Transverse colon (tissue), 4 donors: ENCODE measurements at places on chromosomes 6 and 20. TPM values are rescaled to one million over a fixed set of nuclear protein-coding genes. Genes with fewer than 3 reads are reported as not detected.

GRCh38 chr6:65161661-65162060, 545.4 kb downstream of the EYS start:
- H3K27ac ChIP-seq, result no peak overlapping the region
- no peaks in the 10 kb centered on the region for H3K27me3 ChIP-seq
- DNase-seq, result no peak
- no peaks in the 10 kb centered on the region for H3K4me1 ChIP-seq
- H3K4me3 ChIP-seq, result no peak overlapping the region

- DNase-seq, result no peak
- H3K4me3 ChIP-seq, result no peak overlapping the region
- H3K27ac ChIP-seq, result no peak overlapping the region
- no peaks in the 10 kb centered on the region for H3K4me1 ChIP-seq
- H3K36me3 ChIP-seq, result no peaks in the 10 kb centered on the region
- H3K27me3 ChIP-seq, result no peaks in the 10 kb centered on the region
Measured at GRCh38 chr6:92681401-92681800, 738.0 kb downstream of the EPHA7 start.

DNA sequence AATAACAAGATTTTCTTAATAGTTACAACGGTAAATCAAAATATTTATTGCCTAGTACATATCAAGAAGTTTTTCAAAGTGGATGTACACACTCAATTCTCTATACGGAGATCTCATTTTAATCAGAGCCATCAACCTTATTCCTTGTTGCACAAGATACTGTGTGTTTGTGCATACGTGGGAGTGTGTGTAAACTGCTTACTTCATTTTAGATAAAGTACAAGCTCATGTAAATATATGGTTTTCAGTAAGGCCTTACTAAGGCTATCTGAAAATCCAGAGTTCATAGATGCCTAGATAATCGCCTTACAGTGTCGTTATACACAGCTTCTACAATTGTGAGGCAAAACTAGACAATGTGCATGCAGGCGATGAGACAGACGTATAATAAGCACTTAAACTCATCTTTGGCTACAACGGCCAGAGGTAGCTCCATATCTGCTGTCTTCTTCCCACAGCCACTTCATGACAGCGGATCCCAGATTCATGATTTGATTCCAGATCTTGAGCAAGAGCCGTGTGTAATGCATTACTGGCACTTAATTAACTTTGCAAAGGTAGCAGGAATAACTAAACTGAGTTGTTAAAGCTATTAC, 2.5 kb downstream of the PERP start:
- peaks cover 20% of the 10 kb centered on the region for H3K27me3 ChIP-seq
- no peaks in the 10 kb centered on the region for H3K36me3 ChIP-seq
- no peak overlapping the region for H3K4me3 ChIP-seq
- peak overlapping the region; percentile 95 for H3K27ac ChIP-seq

GRCh38 chr6:145814035-145814500, 527 bp downstream of the FBXO30 start:
- peak; percentile 33 for DNase-seq
- H3K36me3 ChIP-seq, result no peaks in the 10 kb centered on the region
- H3K4me1 ChIP-seq, result peaks cover 52% of the 10 kb centered on the region
- no peaks in the 10 kb centered on the region for H3K27me3 ChIP-seq

The FAM229B gene
- 8.7 TPM for total RNA-seq
